ENCODE measurements at places on chromosomes 7 and 10. TPM values are rescaled to one million over a fixed set of nuclear protein-coding genes. Genes with fewer than 3 reads are reported as not detected.

GRCh38 chr10:101564490-101564991 is 23.5 kb downstream of the POLL start:
- peaks cover 28% of the 10 kb centered on the region for H3K27me3 ChIP-seq
- no peak for DNase-seq
- H3K27ac ChIP-seq: no peak overlapping the region
- no peaks in the 10 kb centered on the region for H3K36me3 ChIP-seq
- H3K4me3 ChIP-seq: no peak overlapping the region

DNA sequence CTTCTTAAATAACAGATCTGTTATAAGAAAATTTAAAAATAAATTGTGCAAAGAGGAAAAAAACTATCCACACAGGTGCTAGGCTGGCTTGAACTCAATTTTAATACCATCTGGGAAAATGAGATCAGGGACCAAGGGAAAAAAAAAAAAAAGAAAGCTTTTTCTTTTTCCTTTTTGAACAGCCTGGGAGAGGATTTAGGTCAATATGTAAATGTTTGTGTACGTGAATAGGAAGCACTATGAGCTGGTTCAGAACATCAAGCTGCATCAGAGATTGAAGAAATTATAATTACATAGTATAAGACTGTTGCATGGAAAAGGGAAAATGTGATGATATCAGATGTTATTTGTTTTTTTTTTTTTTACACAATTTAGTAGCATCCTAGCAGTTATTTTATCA is 548.0 kb downstream of the ARL4A start:
- no peaks in the 10 kb centered on the region for H3K36me3 ChIP-seq
- H3K27me3 ChIP-seq: no peaks in the 10 kb centered on the region
- H3K4me1 ChIP-seq: no peaks in the 10 kb centered on the region
- H3K27ac ChIP-seq: no peak overlapping the region

- H3K4me3 ChIP-seq: no peak overlapping the region
- H3K27ac ChIP-seq: no peak overlapping the region
- H3K4me1 ChIP-seq: no peaks in the 10 kb centered on the region
- H3K36me3 ChIP-seq: no peaks in the 10 kb centered on the region
- DNase-seq: no peak
Observed at GRCh38 chr10:128140425-128140824, 14.2 kb upstream of the MKI67 start.

DNA sequence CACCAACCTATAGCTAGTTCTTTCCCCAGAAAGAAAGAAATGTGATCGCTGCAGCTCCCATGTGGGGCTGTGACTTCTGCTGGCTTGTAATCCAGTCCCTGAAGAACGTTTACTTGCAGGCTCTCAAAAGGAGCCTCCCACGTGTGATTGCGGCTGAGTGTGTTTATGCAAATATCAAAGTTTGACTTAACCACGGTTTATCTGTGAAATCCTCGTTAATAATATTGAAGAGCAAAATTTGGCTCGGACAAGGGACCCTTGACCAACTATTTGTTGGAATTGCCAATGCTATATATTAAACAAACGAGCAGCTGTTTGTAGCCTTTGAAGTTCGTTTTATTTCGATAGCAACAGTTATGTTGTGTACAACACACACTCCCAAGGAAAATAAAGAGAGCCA is 470.1 kb upstream of the NRP1 start:
- H3K4me3 ChIP-seq: no peak overlapping the region
- no peaks in the 10 kb centered on the region for H3K4me1 ChIP-seq
- DNase-seq: no peak

DNA sequence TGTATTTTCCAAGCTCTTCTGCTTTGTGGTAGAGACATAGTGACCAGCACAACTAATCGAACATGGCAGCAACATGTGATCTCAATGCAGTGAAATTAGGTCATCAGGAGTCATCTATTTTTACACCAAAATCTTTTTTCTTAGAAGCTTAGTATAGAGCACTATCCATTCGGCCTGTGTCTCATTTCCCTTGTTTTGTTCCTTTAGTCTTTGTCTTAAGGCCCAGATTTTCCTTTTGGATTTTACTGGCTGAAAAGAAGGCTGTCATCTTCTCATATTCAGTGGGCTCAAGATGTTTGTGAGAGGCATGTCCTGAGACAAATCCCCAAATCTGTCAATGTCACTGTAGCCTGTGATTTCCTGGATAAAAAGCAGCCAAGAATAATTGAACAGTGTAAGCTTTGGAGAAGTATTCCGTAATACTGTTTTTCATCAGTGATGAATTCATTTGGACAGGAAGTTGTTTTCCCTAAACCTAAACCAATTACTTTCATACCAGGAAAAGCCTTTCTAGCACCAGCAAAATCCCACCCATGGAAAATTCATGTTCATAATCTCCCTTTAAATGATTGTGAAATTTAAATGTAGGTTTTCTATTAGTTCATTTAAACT is 55.2 kb downstream of the MAGI2 start:
- no peak for DNase-seq
- no peak overlapping the region for H3K4me3 ChIP-seq
- no peaks in the 10 kb centered on the region for H3K4me1 ChIP-seq
- no peak overlapping the region for H3K27ac ChIP-seq

- H3K27me3 ChIP-seq: no peaks in the 10 kb centered on the region
- DNase-seq: no peak
- H3K4me1 ChIP-seq: no peaks in the 10 kb centered on the region
Observed at GRCh38 chr7:23261843-23262452, 15.4 kb downstream of the GPNMB start.

DNA sequence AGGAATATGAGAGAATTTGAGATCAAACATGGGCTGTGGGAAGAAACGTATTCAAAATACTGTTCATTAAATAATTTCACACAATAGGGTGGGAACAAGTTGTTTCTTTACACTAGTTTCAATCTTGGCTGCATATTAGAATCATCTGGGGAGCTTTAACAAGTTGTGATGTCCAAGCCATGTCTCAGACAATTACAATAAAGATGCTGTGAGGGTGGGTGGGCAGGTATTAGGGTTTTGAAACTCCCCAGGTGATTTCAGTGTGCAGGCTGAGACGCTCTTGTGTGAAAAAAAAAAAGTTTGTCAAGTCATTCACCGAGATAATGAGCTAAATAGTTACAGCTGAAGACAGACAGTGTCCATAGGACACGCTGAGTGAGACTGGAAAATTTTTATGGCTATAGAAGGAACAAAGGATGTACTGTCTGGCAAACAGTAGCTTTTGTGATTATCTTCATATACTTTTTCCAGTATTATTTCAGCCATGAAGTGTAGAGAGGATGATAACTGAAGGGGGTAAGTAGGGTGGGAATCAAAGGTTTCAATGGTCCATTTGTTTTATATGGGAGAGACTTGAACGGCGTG is 12.6 kb upstream of the LAMB4 start:
- H3K36me3 ChIP-seq: no peaks in the 10 kb centered on the region
- H3K4me1 ChIP-seq: peaks cover 31% of the 10 kb centered on the region
- DNase-seq: peak; percentile 55
- H3K27me3 ChIP-seq: no peaks in the 10 kb centered on the region
- H3K4me3 ChIP-seq: no peak overlapping the region

DNA sequence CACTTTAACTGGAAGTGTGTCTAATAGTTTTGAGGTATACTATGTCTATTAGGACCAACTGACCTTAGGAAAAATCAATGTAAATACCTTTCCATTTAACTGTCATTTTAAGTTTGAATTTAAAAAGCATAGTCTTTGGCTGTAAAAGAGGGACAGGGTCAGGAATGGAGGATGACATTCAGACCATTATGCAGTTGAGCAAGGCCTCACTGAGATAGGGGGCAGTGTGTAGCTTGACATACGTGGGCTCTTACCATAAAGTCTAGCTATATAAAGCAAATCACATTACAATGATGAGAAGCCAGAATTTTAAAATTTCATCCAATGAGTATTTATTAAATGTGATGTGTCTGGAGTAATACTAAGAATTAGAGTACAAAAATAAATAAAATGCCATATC is 17.9 kb downstream of the PALS2 start:
- no peak for DNase-seq
- no peak overlapping the region for H3K4me3 ChIP-seq
- H3K27ac ChIP-seq: no peak overlapping the region
- H3K36me3 ChIP-seq: no peaks in the 10 kb centered on the region
- no peaks in the 10 kb centered on the region for H3K4me1 ChIP-seq
- H3K27me3 ChIP-seq: no peaks in the 10 kb centered on the region

GRCh38 chr10:71465551-71466252 is 69.0 kb downstream of the CDH23 start:
- no peak overlapping the region for H3K27ac ChIP-seq
- no peaks in the 10 kb centered on the region for H3K36me3 ChIP-seq
- no peaks in the 10 kb centered on the region for H3K27me3 ChIP-seq
- H3K4me3 ChIP-seq: no peak overlapping the region
- no peak for DNase-seq

- peak overlapping the region; percentile 55 for H3K27ac ChIP-seq
- DNase-seq: no peak
- peak overlapping the region; percentile 88 for H3K4me3 ChIP-seq
- H3K36me3 ChIP-seq: no peaks in the 10 kb centered on the region
- peaks cover 61% of the 10 kb centered on the region for H3K4me1 ChIP-seq
Observed at GRCh38 chr7:73719806-73720169, 319 bp upstream of the STX1A start.

DNA sequence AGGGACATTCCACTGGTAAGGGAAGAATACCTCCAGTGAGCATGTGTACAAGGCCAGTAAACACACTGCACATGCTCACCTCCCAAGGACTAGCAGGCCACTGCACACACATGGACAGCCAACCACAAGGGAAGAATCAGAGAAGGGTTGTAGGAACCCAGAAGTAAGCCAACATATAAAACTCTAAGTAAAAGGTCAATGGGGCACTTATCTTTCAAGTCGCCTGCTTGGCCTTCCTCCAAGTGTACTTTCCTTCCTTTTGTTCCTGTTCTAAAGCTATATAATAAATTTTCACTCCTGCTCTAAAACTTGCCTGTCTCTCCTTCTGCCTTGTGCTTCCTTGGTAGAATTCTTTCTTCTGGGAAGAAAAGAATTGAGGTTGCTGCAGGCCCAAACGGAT is 33.0 kb downstream of the ORC5 start:
- H3K4me3 ChIP-seq: no peak overlapping the region
- no peak overlapping the region for H3K27ac ChIP-seq
- no peaks in the 10 kb centered on the region for H3K27me3 ChIP-seq
- H3K36me3 ChIP-seq: peaks cover 34% of the 10 kb centered on the region
- H3K4me1 ChIP-seq: no peaks in the 10 kb centered on the region
- no peak for DNase-seq

GRCh38 chr7:102075553-102076135 is 211.0 kb upstream of the SH2B2 start:
- no peak for DNase-seq
- H3K36me3 ChIP-seq: peaks cover 4% of the 10 kb centered on the region
- H3K4me1 ChIP-seq: peaks cover 2% of the 10 kb centered on the region
- H3K27ac ChIP-seq: no peak overlapping the region

DNA sequence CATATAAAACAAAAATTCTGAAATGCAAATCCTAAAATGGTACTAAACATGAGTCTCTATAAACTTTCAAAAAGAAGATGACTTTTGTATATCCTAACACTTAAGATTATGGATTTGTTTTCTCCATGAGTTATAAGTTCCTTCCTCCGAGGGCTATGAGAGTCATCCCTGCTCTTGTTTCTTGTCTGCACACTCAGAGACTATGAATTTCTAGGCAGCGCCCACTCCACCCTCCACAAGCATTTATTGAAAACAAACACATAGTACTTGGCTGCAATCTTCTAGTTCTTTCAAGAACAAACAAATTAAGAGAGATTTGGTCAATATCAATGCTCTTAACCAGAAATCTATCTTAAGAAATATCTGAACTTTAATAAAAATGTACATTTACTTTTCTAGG is 211.7 kb downstream of the DKK1 start:
- no peaks in the 10 kb centered on the region for H3K36me3 ChIP-seq
- H3K4me1 ChIP-seq: no peaks in the 10 kb centered on the region
- H3K4me3 ChIP-seq: no peak overlapping the region
- DNase-seq: no peak

GRCh38 chr7:83441-83840 is 108.9 kb upstream of the FAM20C start:
- H3K27ac ChIP-seq: no peak overlapping the region
- no peaks in the 10 kb centered on the region for H3K27me3 ChIP-seq
- H3K36me3 ChIP-seq: no peaks in the 10 kb centered on the region
- no peak for DNase-seq
- H3K4me3 ChIP-seq: no peak overlapping the region

DNA sequence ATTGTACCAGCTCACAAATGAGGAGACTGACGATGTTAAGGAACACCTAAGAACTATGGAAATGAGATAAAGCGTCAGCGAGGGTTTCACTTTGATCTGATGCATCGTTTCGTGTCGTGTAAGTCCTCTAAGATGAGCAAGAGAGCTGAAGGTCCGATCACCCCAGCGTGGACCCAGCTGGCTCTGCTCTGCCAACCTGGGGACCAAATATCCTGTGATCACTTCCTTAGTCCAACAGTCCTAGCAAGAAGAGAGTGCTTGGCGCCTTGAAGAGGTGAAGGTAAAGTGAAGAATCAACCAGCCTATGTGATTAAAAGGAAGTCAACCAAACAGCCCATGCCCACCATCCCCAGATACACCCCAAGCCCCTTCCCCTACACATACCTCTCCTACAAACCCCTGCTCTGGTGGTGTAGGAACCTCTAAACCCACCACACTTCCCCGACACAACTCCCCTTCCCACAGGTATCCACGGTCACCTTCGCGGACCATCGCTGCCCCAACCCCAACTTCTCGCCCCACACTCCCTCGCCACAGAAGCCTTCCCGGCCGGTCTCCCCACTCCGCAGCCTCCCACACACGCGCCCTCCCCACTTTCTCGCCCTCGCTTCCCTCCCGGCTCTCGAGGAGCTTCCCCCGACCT is 722 bp downstream of the UPF2 start:
- H3K36me3 ChIP-seq: no peaks in the 10 kb centered on the region
- peak overlapping the region; percentile 98 for H3K27ac ChIP-seq
- no peak for DNase-seq
- H3K27me3 ChIP-seq: no peaks in the 10 kb centered on the region
- H3K4me3 ChIP-seq: peak overlapping the region; percentile 100

GRCh38 chr10:62231371-62231770 is 37.3 kb downstream of the RTKN2 start:
- no peaks in the 10 kb centered on the region for H3K36me3 ChIP-seq
- H3K4me3 ChIP-seq: no peak overlapping the region
- H3K4me1 ChIP-seq: peaks cover 13% of the 10 kb centered on the region
- no peak for DNase-seq
- H3K27ac ChIP-seq: no peak overlapping the region

NEUROD6 gene
- not detected for total RNA-seq

ITGA8 gene
- 113 TPM for total RNA-seq

DNA sequence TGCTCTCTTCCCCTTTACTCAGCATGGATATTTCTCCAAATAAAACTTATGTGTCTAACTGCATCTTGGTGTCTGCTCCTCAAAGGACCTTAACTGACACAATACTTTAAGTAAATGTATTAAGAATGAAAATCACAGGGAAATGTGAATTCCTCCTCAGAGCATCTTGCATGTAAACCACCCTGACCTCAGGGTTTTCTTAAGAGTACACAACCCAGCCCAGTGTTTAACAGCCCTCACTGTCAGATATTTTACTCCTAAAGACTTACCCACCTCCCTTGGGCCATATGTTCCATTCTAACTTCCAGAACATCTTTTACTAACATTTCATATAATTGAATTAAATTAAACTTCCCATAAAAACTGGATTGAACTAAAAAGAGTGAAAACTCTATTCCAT is 315.3 kb downstream of the HPSE2 start:
- no peaks in the 10 kb centered on the region for H3K27me3 ChIP-seq
- no peaks in the 10 kb centered on the region for H3K36me3 ChIP-seq
- H3K27ac ChIP-seq: peak overlapping the region; percentile 31
- H3K4me1 ChIP-seq: peaks cover 38% of the 10 kb centered on the region
- no peak overlapping the region for H3K4me3 ChIP-seq
- DNase-seq: no peak

- no peak overlapping the region for H3K27ac ChIP-seq
- DNase-seq: no peak
- H3K4me3 ChIP-seq: no peak overlapping the region
- no peaks in the 10 kb centered on the region for H3K36me3 ChIP-seq
Observed at GRCh38 chr7:158327571-158328180, 259.9 kb downstream of the PTPRN2 start.
